Fibroblast of skin of right biceps (primary cell): ENCODE measurements at places on chromosomes 2 and 18.

- DNase-seq = no peak
These were observed 1056.6 kb upstream of the CHAC2 start for GRCh38 chr2:52710810-52711618.

DNA sequence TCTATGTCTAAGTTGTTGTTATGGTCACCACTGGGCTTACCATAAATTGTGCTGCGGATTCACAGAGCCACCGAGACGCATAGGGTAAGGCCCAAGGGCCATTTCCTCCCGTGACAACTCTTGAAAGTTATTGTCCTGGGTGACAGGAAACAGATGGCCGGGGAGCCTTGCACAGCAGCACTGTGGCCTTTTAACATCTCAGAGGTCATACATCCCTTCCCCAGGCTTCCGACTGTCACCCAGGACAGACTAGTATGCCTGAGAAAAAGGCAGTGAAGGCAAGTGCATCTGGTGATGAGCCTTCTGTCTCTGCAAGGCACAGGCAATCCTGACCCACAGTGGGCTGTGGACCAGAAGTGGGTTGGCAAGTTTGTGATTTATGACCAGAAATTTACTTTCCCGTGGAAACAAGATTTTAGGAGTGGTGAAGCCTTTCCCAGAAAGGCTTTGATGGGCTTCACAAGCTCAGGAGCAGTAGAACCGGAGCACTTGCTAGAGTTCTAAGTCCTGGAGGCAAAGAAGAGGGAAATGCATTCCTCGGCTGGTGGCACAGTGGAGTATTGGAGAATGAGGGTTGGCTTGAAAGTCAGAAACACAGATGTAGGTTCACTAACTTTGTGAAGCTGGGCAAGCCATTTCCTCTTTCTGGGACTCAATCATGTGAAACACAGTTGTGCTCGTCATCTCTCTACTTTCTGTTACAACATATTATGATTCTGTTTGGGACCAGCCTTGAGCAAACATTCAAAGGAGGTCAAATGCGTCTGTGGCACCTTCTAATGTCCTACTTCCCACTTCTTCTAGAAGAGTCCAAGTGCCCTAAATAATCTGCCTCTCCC, 2.0 kb upstream of the CAPN14 start:
- DNase-seq = no peak

DNA sequence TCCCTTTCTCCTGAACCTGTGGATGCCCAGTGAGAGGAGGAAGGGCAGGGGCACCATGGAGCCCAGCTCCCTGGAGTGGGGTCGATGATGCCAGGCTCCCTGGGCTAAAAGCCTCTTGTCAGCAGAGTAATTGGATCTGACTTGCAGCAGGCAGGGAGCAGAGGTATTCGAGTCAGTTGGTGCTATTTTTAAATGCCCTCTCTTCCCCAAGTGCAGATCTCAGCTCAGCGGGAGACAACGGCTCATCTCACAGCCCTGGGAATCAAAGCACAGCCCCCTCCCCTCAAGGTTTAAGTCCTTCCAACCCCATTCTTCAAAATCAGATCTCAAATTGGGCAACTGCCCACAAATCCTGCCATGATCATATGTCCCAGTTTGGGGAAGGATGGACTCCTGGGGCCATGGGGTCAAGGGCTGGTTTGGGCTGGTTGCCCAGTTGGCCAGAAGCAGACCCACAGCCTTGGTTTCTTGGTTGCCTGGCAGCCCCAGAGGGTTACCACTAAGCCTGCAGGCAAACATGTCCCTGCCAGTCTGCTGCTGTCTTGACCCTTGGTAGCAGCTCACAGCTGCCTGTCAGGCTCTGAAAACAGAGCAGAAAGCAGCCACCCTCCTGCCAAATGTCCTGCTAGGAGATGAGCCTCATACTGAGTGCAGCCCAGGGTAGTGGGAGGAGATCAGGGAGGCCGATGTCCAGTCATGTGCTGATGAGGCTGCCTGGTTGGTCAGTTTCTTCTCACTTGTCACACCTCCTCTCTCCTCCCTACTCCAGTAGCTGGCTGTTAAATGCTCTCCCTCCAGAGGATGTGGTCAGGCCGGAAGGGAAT, 244.9 kb downstream of the LOXHD1 start:
- DNase-seq = no peak

DNA sequence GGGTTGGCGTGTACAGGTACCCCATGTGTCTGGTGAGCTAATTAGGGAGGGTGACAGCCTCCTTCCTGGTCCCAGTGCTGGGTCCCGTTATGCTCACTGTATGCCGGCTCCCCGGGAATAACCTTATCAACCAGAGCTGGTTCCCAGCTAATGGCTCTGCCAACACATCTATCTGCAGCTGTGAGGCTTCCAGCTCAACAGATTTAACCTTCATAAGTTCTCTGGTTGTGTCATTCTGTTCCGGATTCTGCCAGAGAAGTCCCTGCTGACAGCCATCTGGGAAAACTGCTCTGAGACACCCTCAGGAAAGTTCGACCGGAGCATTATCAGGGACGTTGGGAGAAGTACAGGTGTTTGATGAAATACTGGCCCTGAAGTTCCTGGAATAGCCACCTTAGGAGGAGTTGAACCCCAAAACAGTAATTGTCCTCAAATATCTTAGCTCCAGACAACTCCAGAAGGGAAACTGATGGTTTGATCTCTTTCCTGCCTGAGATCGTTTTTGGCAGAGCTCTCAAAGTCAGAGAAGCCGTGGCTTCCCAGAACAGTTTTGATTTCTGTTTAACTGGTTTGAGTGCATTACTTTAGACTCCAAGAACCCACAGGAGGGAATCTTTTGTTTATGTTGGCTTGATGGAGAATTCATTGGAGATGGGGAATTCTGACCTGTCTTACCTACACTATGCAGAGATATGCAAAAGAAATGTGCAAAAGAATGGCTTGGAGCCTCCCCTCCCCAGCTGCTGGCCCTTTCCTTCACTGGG, 39.4 kb upstream of the TXNDC2 start:
- no peak for DNase-seq

DNA sequence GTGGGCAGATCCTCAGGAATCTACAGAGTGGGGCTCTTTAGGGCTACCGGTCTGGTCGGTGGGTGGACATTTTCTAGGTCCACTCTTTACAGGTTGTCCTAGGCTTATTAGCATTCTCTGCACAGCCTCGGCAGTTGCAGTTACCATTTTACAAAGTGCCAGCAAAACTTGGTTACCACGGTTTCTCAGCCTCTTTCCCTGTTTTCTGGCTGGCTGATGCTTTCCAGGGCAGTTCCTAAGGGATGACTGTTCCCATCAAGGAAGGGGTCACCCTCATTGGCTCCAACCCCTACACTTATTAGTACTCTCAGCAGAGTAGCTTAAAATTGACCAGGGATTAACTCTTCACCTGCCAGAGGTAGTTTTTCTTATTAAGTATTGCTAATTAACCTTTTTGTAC, 2.0 kb upstream of the AQP4 start:
- no peak for DNase-seq

GRCh38 chr2:97011977-97012569, 25.7 kb upstream of the FAM178B start:
- DNase-seq = peak; percentile 61

DNA sequence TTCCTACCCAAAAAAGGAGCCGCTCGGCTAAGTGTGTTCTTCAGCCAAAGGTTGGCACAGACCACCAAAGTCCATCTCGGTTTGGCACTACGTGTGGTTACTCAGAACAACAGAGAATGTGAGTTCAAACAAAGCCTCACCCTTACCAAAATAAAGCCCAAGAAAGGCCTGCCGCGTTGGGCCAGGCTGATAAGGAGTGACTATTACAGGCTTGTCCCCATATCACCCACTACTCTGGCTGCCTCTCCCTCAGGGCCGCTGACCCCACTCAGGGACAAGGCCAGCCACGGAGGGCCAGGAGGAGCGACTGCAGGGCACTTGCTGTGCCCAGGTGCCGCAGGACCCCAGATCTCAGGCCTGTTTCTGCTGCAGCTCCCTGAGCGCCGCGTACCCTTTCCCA, 13.8 kb downstream of the HS1BP3 start:
- no peak for DNase-seq

DNA sequence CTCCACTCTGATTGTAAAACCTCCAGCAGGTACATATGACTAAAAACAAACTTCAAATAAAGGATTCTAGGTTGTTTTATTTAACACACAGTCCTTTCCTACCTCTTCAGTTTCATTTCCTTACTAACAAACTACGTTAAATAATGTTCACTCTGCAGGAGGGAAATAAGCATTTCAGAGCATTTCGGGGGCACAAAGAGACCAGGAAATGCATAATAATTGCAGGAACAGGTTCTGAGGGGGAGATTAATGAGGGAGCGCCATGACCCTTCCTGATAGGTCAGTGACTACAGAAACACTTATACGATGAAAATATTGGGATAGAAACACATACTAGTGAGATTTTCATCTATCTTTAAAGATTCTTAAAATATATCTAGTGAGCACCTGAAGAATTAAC, 416.6 kb downstream of the NRXN1 start:
- no peak for DNase-seq

DNA sequence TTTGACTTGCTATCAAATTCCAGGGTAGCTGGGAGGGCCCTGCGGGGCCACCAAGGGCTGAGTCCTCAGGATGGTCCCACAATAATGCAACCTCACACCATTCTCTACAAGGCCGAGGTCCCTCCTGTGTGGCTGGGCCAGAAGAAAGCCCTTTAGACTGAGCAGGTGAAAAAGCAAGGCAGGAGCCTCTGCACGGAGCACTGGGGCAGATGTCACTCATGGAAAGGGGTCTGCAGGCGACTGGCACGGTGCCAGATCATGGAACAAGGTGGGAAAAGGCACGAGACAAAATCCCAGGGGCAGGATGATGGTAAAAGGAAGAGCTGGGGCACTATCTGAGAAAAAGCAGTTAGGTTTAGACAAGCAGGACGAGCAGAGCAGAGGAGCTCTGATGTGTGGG, 16.1 kb downstream of the HJURP start:
- no peak for DNase-seq

- no peak for DNase-seq
These were observed 243.7 kb downstream of the NDUFA10 start for GRCh38 chr2:239781454-239781853.

DNA sequence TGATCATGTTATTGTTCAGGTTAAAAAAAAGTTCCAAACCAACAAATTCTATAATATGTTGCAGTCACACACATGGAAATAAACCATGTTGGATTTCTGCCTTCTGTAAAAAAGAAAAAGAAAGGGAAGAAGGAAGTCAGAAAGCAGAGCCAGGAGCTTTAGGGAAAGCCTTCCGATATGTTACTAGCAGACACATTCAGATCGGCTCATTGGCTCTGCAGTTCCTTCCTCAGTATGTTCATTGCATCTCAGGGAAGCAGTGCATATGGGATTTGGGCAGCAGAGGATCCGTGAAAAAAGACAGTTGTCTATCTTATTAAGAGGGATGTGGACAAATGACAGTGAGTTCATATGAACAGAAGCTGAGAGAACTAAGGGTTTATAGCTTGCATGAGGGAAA, 68.1 kb downstream of the KIF5C start:
- no peak for DNase-seq

DNA sequence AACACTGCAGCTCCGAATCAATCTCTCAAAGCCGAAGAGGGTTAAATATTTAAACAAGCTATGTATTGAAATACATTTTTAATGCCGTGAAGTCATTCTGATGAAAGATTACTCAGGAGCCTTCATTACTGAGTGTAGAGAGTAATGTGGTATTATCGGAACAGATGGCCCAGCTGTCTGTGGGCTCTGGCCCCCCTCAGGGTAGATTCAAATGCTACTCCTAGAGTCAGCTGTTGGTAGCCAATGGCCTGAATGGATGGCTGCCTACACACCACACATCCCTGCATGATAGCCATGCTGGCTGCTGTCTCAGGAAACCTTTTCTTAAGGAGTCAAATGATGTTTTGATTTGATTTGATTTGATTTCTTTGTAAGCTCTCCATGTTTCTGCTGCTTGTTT, 732.3 kb upstream of the CELF4 start:
- DNase-seq = no peak

GRCh38 chr2:235950473-235950809, 217.7 kb downstream of the GBX2 start:
- DNase-seq = no peak

- DNase-seq = no peak
These were observed 132.1 kb upstream of the MAP3K20 start for GRCh38 chr2:172943539-172943938.

DNA sequence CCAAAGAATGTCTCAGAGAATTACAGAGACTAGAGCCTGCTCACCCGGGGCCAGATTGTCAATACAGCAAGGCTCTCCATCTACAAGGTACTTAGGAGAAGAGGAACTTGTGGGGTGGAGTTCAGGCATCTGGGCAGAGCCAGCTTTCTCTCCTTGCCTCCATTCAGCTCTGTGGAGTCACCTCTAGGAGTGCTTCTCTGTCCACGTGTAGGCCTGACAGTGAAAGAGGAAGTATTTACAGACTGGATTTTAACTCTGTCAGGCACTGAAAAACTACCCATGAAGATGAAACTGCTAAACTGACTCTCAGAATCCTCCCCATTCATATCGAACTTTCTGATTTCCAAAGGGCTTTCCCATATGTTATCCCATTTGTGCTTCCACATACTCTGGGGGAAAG, 315.6 kb downstream of the SETBP1 start:
- DNase-seq = no peak

DNA sequence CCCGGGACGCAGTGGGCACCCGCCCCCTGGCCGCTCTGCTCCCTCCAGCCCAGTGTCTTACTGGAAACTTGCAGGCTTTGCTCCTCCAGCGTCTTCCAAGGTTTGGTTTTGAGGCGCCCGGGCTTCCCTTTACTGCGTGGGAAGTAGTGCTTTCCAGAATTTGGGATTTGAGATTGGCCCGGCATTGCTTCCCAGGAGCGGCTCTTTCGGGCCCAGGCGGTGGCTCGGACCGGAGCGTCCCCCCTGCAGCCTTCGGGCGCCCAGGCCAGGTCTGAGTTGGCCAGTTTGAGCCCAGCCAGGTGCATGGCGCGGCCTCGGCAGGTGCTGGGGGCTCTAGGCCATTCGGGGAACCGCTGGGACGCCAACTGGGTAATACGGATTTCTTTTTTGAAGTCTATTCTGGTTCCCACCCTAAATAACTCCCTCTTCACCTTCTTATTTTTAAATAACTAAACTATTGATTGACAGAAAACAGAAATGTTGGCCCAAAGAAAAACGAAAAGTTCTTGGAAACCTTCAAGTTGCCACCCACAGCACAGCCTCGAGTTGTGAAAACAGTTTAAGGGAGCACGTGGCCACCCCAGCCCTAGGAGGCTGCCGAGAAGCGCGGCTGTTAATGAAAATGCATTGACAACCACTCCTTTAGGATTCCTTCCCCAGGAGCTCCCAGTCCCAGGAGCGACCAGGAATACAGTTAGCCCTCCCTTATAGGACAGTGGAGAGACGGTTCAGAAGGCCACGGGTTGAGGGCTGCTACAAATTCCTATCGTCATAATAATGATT, 766 bp downstream of the SNTG2 start:
- no peak for DNase-seq
